ENCODE measurements at places on chromosomes 2 and 18.

- no peak overlapping the region for H3K4me3 ChIP-seq
- no peaks in the 10 kb centered on the region for H3K4me1 ChIP-seq
- no peaks in the 10 kb centered on the region for H3K36me3 ChIP-seq
- DNase-seq: no peak
- H3K27me3 ChIP-seq: peaks cover 25% of the 10 kb centered on the region
Observed at GRCh38 chr2:71851094-71851750, 296.4 kb downstream of the CYP26B1 start.

GRCh38 chr2:235206399-235206798, 254.6 kb downstream of the SH3BP4 start:
- no peak overlapping the region for H3K27ac ChIP-seq
- no peaks in the 10 kb centered on the region for H3K36me3 ChIP-seq
- H3K4me3 ChIP-seq: no peak overlapping the region
- no peaks in the 10 kb centered on the region for H3K4me1 ChIP-seq

DNA sequence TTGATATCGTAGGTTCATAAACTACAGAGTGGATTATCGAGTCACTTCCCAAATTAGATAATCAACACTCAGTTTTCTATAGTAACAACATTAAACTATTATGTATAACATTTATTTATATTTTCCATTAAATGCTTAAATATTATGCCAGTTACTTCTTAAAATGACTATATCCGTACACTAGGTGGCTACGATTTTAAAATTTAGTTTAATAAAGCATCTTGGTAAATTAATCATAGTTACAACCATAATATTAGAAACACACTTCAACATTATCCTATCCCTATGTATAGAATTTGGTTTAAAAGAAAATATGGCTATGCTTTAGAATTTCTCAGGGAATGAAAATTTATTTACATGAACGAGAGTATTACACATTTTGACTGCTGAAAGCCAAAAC, 80.3 kb downstream of the SLC25A12 start:
- no peaks in the 10 kb centered on the region for H3K4me1 ChIP-seq

DNA sequence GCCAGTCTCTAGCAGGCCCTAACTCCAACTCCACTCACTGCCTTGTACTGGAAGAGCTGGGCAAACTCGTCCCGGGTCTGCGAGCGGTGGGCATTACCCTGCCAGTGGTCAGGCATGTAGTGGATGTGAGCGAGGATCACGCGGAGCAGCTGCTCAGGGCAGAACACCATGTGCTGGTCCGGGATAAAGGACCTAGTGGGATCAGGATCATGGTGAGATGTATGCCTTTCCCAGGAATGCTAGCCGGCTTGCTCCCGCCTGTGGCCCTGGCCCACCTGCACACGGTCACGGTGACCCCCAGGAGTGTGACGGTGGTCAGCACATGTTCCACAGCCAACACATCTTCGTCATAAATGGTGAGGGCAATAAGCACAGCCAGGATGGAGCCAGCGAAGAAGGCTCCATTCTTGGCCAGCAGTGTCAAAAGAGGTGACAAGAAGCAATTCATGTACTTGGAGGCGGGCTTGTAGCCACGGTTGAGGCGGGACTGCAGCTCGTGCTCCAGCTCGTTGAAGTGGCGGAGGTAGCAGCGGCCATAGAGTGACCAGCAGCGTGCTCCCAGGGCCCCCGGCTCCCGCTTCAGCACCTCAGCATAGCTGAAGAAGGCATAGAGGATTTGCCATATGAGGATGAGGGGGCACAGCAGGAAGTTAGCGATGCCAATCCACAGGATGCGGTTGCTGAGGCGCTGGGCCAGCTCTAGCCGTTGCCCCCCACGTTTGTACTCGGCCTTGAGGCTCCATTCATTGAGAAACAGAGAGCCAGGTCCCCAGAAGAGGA, 5.3 kb upstream of the ABCB6 start:
- H3K4me1 ChIP-seq: peaks cover 19% of the 10 kb centered on the region
- H3K27ac ChIP-seq: no peak overlapping the region
- no peak overlapping the region for H3K4me3 ChIP-seq
- H3K36me3 ChIP-seq: peaks cover 64% of the 10 kb centered on the region
- no peaks in the 10 kb centered on the region for H3K27me3 ChIP-seq

DNA sequence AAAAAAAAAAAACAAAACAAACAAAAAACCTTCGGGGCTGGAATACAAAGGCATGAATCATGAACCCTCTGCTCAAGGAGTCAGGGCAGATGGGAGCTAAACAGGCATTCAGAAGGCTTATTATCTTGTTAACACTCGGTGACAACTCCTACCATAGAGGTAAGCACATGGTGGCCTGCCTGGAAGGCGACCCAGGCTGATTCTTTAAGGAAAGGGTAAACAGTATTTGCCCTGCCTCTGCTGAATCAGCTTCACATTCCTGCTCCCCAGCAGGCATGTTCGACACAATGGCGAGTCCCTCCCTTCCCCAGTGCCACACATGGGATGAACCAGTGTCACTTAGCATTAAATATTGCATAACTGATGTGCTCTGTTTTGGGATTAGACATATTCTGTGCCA, 191.9 kb downstream of the ARL4C start:
- H3K4me3 ChIP-seq: no peak overlapping the region
- H3K4me1 ChIP-seq: no peaks in the 10 kb centered on the region
- H3K36me3 ChIP-seq: no peaks in the 10 kb centered on the region
- no peak overlapping the region for H3K27ac ChIP-seq
- no peak for DNase-seq

- H3K36me3 ChIP-seq: no peaks in the 10 kb centered on the region
- H3K27me3 ChIP-seq: no peaks in the 10 kb centered on the region
- no peak overlapping the region for H3K27ac ChIP-seq
- H3K4me3 ChIP-seq: no peak overlapping the region
- no peaks in the 10 kb centered on the region for H3K4me1 ChIP-seq
Observed at GRCh38 chr2:57569396-57569795, 477.2 kb upstream of the VRK2 start.
